ENCODE measurements at places on chromosomes 12 and 14. TPM values are rescaled to one million over a fixed set of nuclear protein-coding genes. Genes with fewer than 3 reads are reported as not detected.

DNA sequence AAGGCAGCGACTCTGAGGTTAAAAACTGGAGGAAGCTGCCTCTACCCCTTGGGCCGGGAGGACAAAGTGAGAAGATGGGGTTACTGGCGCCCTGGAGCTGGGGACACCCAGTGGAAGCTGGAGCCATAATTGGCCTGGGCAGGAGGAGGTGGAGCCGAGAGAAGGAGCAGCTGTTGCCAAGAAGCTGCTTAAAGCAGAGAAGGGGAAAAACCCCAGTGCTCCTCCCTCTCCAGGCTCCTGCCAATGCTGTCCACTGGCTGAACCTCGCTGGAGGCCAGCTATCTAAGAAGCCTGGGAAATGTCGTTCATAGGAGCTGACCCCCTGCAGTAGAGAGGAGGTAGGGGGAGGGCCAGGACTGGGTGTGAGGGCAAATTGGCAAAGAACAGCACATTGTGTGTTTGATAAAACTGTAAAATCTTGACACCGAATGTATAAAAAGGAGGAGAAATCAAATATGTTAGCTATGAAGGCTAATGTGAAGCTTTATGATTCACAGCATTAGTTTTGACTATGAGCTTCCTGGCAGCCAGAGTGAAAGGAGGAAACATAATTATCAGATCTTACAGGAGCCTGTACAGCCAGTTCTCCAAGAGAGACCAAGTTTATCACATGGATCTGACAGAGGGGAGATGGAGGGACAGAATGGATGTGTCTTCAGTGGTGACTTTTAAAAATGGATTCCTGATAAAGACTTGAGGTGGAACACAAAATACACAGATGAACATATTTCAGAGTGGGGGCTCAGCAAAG is 9.5 kb downstream of the HHIPL1 start:
- peaks cover 3% of the 10 kb centered on the region for H3K27me3 ChIP-seq
- H3K36me3 ChIP-seq: no peaks in the 10 kb centered on the region
- H3K4me1 ChIP-seq: no peaks in the 10 kb centered on the region

GRCh38 chr12:90122681-90123080 is 414.0 kb upstream of the ATP2B1 start:
- H3K4me1 ChIP-seq: no peaks in the 10 kb centered on the region
- H3K27ac ChIP-seq: no peak overlapping the region
- H3K36me3 ChIP-seq: no peaks in the 10 kb centered on the region
- H3K27me3 ChIP-seq: no peaks in the 10 kb centered on the region

The IFT81 gene
- 9.4 TPM for total RNA-seq

- H3K4me1 ChIP-seq: no peaks in the 10 kb centered on the region
- no peak for DNase-seq
- peak overlapping the region; percentile 10 for H3K27ac ChIP-seq
- H3K4me3 ChIP-seq: no peak overlapping the region
- no peaks in the 10 kb centered on the region for H3K36me3 ChIP-seq
- no peaks in the 10 kb centered on the region for H3K27me3 ChIP-seq
Measured at GRCh38 chr12:27284751-27285150, 40.7 kb downstream of the STK38L start.

DNA sequence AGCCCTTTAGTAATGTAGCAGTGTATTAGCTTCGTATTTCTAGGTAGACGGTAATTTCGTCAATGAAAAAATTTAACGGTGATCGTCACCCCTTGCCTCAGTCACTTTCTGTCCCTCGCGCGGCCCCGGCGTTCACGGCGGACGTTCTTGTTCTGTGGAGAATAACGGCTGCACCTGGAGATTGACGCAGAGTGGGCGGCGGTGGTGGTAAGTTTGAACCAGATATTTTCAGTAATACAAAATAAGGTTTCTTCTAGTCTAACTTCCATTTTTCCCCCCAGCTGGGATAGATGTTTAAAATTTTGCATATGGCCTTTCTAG is 341 bp downstream of the ZNF10 start:
- H3K27ac ChIP-seq: peak overlapping the region; percentile 96
- H3K4me1 ChIP-seq: no peaks in the 10 kb centered on the region
- no peaks in the 10 kb centered on the region for H3K27me3 ChIP-seq
- peaks cover 22% of the 10 kb centered on the region for H3K36me3 ChIP-seq
- peak; percentile 56 for DNase-seq
- peak overlapping the region; percentile 95 for H3K4me3 ChIP-seq

DNA sequence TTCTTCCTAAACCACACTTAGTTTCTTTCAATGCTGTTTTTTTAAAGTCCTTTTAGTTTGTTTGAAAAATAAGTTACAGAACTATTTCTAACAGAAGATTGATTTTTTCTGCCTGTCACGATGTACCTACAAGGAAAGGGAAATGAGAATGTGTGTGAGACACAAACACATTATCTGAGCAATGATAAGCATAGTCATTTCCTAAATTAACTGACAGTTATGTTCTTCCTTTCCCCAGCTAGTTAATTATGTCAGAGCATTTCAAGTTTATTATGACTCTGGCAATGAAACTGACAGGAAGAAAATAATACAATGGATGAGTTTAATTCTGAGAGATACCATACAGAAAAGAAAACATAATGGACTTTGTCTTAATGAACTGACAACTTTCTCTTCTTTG is 21.3 kb upstream of the LDHB start:
- no peaks in the 10 kb centered on the region for H3K4me1 ChIP-seq
- no peaks in the 10 kb centered on the region for H3K27me3 ChIP-seq
- H3K36me3 ChIP-seq: no peaks in the 10 kb centered on the region
- no peak overlapping the region for H3K27ac ChIP-seq
- H3K4me3 ChIP-seq: no peak overlapping the region
- DNase-seq: no peak

- no peak for DNase-seq
- no peak overlapping the region for H3K4me3 ChIP-seq
- H3K4me1 ChIP-seq: no peaks in the 10 kb centered on the region
- no peaks in the 10 kb centered on the region for H3K27me3 ChIP-seq
- no peak overlapping the region for H3K27ac ChIP-seq
- H3K36me3 ChIP-seq: no peaks in the 10 kb centered on the region
Measured at GRCh38 chr14:106657460-106657859, 1131.1 kb downstream of the TMEM121 start.

- no peaks in the 10 kb centered on the region for H3K4me1 ChIP-seq
- H3K27ac ChIP-seq: no peak overlapping the region
- DNase-seq: no peak
Measured at GRCh38 chr14:99136401-99136800, 135.6 kb downstream of the BCL11B start.

DNA sequence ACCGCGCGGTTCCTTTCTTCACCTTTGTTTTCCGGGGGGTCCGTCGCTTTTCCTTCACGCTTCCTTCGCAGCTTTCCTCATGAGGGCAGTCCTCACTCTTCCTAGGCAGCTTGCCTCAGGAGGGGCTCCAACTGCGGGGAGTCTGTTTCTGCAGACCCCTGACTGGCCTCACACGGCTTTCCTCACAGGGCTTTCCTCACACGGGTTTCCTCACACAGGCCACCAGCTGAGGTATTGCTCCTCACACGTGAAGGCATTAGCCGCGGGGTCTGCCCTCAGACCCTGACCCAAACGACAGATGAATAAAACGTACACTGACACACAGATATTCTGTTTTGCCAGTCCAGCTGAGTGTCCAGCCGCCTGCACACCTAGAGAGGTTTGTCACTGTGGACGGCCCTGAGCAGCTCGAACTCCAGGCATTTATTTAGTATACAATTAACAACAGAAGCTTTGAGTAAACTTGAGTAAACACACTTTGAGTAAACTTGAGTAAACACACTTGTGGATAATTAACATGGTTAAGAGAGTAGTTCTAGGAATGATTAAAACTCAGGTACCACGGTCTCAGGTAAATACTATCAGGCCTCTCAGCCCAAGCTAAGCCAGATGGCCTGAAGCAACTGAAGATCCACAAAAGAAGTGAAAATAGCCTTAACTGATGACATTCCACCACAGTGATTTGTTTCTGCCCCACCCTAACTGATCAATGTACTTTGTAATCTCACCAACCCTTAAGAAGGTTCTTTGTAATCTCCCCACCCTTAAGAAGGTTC is 16.1 kb upstream of the LYZ start:
- H3K4me3 ChIP-seq: peak overlapping the region; percentile 59
- H3K27me3 ChIP-seq: no peaks in the 10 kb centered on the region
- no peaks in the 10 kb centered on the region for H3K36me3 ChIP-seq
- peak overlapping the region; percentile 56 for H3K27ac ChIP-seq

- no peak overlapping the region for H3K4me3 ChIP-seq
- H3K27me3 ChIP-seq: peaks cover 6% of the 10 kb centered on the region
- H3K36me3 ChIP-seq: no peaks in the 10 kb centered on the region
- DNase-seq: no peak
- no peaks in the 10 kb centered on the region for H3K4me1 ChIP-seq
Measured at GRCh38 chr14:88229428-88229827, 93.6 kb downstream of the KCNK10 start.

- no peaks in the 10 kb centered on the region for H3K27me3 ChIP-seq
- no peak for DNase-seq
- peaks cover 25% of the 10 kb centered on the region for H3K4me1 ChIP-seq
Measured at GRCh38 chr14:68661226-68662225, 131.3 kb downstream of the ZFP36L1 start.

DNA sequence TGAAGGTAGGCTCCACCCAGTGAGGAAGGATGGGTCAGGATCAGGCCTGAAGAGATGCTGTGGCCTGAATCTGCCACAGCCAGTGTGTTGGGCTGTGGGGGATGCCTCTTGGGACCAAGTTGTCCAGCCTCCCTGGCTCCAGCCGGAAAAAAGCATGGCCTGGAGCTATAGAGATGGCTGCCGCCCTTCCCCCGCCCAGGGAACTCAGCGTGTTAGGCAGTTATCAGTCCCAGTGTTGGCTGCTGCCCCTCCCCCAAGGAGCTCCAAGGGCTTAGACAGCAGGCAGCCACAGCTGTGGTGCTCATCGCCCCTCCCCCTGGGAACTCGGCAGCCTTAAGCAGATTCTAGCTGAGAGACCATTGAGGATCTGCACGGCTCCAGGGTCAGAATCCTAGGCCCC is 158.0 kb downstream of the CAPZA3 start:
- H3K4me1 ChIP-seq: no peaks in the 10 kb centered on the region
- no peak overlapping the region for H3K27ac ChIP-seq
- H3K4me3 ChIP-seq: no peak overlapping the region
- DNase-seq: no peak

The VAMP1 gene
- total RNA-seq: 8.2 TPM

- H3K27ac ChIP-seq: peak overlapping the region; percentile 68
- H3K4me3 ChIP-seq: no peak overlapping the region
- DNase-seq: no peak
- H3K4me1 ChIP-seq: no peaks in the 10 kb centered on the region
- H3K27me3 ChIP-seq: no peaks in the 10 kb centered on the region
Measured at GRCh38 chr12:64080319-64081007, 141.6 kb downstream of the KICS2 start.

GRCh38 chr12:98409548-98409947 is 105.8 kb upstream of the TMPO start:
- H3K4me1 ChIP-seq: no peaks in the 10 kb centered on the region
- no peaks in the 10 kb centered on the region for H3K36me3 ChIP-seq
- H3K27ac ChIP-seq: no peak overlapping the region
- H3K27me3 ChIP-seq: no peaks in the 10 kb centered on the region
- no peak overlapping the region for H3K4me3 ChIP-seq
- DNase-seq: no peak

DNA sequence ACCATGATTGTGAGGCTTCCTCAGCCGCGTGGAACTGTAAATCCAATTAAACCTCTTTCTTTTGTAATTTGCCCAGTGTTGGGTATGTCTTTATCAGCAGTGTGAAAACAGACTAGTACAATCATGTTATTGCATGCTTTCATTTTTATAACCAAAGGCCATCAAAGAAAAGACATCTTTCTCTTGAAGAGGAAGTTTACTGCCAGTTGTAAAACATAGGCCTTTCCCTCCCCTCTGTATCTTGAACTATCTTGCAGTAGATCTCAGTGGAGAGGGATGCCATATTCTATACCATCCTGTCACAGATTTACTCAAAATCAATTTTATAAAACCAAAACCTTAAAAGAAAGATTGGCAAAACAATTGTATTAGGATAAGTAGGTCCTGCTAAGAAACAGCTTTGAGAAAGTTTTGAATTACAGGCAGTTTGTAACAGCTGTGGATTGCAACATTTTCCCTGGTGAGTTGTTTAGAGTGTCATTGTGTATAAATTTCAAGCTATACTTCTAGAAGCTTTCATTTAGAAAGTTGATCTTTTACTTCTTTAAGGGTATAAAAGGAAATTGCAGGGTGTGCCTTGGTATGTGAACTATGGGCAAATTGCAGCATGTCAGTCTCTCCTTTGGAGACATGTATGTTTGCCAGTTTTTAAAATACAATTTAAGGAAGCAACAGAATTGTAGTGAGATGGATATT is 128.0 kb downstream of the ATP23 start:
- H3K4me1 ChIP-seq: no peaks in the 10 kb centered on the region
- H3K36me3 ChIP-seq: no peaks in the 10 kb centered on the region
- DNase-seq: no peak
- peak overlapping the region; percentile 3 for H3K27ac ChIP-seq
- H3K4me3 ChIP-seq: no peak overlapping the region
- no peaks in the 10 kb centered on the region for H3K27me3 ChIP-seq

The WNT1 gene
- not detected for total RNA-seq

DNA sequence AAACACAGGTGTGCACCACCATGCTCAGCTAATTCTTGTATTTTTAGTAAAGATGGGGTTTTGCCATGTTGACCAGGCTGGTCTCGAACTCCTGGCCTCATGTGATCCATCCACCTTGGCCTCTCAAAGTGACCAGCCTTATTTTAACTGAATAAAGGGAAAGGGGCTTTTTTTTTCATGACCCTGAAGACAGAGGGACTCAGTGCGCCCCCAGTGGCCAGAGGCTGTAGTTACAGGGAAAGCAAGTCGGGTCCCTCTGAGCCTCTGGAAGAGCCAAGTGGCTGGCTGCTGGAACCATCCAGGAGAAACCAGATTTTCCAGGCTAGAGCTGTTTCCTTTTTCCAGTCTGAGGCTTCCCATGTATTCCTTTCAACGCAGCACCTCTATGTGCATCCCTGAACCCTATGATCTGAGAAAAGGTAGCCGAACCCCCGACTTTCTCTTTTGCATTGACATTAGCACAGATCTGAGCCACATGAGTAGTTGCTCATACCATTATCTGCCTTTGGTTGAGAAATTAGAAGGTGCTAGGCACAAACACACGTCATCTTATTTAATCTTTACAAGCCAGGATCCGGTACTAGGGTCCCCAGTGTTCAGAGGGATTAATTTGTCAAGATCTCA is 342.7 kb downstream of the CACNA1C start:
- peaks cover 5% of the 10 kb centered on the region for H3K4me1 ChIP-seq
- DNase-seq: no peak
- no peaks in the 10 kb centered on the region for H3K36me3 ChIP-seq
- H3K4me3 ChIP-seq: no peak overlapping the region
- no peak overlapping the region for H3K27ac ChIP-seq

GRCh38 chr14:36784541-36784940 is 122.9 kb downstream of the PAX9 start:
- no peak overlapping the region for H3K4me3 ChIP-seq
- no peaks in the 10 kb centered on the region for H3K27me3 ChIP-seq
- H3K36me3 ChIP-seq: no peaks in the 10 kb centered on the region
- DNase-seq: no peak

- no peak overlapping the region for H3K4me3 ChIP-seq
- no peaks in the 10 kb centered on the region for H3K36me3 ChIP-seq
- no peaks in the 10 kb centered on the region for H3K27me3 ChIP-seq
- DNase-seq: no peak
Measured at GRCh38 chr14:33081259-33081658, 142.6 kb downstream of the NPAS3 start.

The REM2 gene
- total RNA-seq: 1.3 TPM
